GF-D8 (cell line): ENCODE measurements at places on chromosomes 13 and 19.

DNA sequence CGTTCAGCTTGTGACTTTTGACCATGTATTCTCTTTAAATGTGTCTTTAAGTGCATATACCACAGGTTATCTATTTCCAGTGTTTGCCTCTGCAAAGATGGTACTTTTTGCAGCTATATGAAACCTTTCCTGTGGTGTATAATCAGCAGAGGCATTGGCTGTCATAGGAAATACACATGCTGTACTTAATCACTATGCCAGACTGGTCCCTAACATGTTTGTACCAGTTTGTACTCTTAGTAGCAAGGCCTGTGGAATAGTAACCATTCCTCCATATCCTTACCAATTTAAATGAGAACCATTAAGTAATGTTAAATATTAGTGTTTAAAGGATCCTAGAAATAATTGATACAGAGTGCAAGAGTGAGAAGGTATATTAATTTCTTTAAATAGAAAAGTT lies 69.8 kb downstream of the CDK8 start:
- no peak for DNase-seq

DNA sequence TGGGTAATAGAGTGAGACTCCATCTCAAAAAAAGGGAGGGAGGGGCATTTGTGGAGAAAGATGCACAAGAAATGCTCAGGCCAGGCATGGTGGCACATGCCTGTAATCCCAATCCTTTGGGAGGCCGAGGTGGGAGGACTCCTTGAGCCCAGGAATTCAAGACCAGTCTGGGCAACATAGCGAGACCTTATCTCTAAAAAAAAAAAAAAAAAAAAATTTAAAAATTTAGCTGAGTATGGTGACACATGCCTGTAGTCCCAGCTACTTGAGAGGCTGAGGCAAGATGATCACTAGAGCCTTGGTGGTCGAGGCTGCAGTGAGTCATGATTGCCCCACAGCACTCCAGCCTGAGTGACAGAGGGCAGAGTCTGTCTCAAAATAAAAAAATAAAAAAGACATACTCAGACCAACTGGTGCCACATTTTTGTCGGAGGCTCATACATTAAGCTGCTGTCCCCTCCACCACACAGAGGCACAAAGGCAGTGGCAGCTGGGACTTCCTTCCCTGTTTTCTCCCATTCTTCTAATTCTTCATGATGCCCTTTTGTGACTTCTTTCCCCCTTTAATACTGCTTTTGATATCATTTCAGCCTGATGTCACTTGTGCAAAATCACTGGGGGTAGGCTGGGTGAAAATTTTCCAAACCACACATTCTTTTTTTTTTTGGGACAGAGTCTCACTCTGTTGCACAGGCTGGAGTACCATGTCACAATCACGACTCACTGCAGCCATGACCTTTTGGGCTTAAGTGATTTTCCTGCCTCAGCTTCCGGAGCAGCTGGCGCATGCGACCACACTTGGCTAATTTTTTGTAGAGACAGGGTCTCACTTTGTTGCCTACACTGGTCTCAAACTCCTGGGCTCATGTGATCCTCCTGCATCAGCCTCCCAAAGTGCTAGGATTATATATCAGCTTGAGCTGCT lies 26.8 kb upstream of the CXCL17 start:
- peak; percentile 47 for DNase-seq

- DNase-seq = no peak
Measured at GRCh38 chr13:24740014-24740890, 23.7 kb upstream of the RNF17 start.

DNA sequence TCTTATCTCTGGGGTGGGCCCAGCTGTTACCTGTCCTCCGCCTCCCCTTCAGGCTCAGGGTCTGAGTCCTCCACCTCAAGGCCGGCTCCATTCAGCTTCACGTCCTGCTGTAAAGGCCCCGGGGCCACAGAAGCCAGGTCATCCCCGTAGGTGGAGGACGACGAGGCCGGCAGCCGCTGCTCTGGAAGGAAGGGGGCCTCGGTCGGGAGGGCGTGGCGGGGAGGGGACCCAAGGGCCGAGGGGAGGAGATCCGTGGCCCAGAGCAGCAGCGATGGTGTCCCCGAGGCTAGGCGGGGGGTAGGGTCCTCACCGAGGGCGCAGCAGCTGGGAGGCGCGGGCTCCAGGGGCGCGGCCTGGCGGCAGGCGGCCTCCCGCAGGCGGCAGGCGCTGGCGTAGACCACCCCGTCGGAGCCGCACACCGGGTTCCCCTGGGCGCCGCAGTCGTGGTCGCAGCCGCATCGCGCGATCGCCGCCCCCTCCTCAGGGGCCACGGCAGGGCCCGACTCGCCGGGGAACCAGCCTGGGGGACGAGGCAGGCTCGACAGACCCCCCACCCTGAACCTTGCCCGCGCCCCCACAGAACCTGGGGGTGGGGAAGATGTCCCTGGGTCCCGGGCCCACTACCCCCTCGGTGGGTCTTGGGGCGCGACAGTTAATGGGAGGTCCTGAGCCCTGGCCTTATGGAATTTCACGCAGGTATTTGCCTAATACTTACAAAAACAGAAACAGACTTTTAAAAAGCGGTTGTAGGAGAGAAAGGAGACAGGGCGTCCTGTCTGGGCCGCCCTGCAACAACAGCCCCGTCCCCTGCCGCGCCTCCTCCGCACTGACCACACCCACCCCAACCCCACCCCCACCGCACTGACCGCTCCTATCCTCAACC lies 7.6 kb downstream of the F2RL3 start:
- no peak for DNase-seq

- DNase-seq = peak; percentile 52
Measured at GRCh38 chr13:77298426-77298825, 28.5 kb downstream of the MYCBP2 start.

- DNase-seq = peak; percentile 81
Measured at GRCh38 chr19:13839130-13839937, 37.6 kb upstream of the NANOS3 start.

- no peak for DNase-seq
Measured at GRCh38 chr13:41639237-41639904, 182.0 kb downstream of the RGCC start.

- DNase-seq = no peak
Measured at GRCh38 chr13:113621046-113621445, 36.5 kb downstream of the TFDP1 start.

DNA sequence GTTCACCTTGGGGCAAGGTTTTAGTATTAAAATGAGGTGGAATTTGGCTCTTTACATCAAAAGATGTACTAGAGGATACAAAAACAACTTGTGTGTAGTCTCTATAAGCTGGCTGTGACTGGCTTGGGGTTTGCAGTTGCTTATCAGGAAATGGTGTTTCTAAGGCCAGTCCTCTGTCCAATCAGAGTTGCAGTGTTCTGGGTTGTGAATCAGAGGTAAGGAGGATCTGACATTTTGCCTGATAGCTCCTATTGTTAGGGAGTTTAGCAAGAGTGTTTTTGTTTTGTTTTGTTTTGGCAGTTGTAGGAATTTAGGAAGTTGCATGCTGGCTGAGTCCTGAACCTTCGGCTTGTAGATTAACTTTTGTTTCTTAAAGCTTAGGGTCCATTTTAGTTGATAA lies 20.1 kb upstream of the ESD start:
- DNase-seq = no peak

- no peak for DNase-seq
Measured at GRCh38 chr13:26759907-26760831, at the start of gene GPR12. Gene GPR12, minus strand, starts transcription at chr13:26760786. Its CDS starts 959 bp downstream, at chr13:26759827.

DNA sequence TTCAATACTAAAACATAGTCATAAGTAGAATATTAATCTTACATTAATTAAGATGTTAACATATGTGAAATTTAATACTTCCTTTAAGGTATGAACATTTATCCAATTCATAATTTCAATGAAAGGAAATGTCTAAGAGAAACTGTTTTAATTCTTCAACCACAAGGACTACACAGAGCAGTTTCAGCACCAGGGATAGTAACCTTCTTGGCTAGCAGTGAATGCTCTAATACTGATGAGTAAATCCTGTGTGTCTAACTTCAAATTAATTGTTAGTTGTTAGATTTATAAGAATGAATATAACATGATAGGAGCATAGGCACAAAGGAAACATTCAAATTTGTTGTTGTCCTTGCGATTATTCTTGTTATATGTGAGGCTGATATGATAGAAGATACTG lies 15.6 kb upstream of the NBEA start:
- DNase-seq = no peak

DNA sequence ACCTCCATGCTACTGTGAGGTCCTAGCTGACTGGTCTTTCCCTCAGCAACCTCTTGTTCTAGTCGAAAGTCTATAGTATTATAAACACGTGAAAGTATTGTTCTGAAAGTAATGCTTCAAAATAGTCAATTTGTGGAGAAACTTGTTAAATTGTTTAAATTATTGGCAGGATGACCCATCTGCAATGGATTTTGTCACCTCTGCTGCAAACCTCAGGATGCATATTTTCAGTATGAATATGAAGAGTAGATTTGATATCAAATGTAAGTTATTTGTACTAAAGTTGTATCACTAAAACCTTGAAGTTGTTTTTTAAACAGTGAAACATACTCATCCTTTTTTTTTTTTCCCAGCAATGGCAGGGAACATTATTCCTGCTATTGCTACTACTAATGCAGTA lies 25.9 kb downstream of the UBA2 start:
- DNase-seq = no peak

DNA sequence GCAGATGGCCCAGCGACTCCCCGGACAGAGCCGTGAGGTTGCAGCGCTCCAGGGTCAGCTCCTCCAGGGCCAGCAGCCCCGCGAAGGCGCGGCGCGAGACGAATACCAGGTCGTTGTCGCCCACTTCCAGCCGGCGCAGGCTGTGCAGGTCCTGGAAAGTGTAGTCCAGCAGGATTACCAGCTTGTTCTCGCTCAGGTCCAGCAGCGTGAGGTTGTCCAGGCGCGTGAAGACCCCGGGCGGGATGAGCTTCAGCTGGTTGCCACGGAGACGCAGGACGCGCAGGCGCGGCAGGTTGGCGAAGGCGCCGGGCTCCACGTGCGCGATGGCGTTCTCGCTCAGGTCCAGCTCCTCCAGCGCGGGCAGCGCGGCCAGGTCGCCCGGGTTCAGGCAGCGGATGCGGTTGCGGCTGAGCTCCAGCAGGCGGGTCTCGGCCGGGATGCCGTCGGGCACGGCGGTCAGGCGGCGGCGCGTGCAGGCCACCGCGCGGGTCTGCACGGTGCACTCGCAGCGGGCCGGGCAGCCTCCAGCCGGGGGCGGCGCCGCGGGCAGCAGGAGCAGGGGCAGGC lies 9.3 kb upstream of the PEAK3 start:
- DNase-seq = no peak

DNA sequence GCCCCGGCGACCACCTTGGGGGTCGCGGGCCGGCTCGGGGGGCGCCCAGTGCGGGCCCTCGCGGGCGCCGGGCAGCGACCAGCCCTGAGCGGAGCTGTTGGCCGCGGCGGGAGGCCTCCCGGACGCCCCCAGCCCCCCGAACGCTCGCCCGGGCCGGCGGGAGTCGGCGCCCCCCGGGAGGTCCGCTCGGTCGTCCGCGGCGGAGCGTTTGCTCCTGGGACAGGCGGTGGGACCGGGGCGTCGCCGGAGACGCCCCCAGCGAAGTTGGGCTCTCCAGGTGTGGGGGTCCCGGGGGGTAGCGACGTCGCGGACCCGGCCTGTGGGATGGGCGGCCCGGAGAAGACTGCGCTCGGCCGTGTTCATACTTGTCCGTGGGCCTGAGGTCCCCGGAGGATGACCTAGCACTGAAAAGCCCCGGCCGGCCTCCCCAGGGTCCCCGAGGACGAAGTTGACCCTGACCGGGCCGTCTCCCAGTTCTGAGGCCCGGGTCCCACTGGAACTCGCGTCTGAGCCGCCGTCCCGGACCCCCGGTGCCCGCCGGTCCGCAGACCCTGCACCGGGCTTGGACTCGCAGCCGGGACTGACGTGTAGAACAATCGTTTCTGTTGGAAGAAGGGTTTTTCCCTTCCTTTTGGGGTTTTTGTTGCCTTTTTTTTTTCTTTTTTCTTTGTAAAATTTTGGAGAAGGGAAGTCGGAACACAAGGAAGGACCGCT lies 729 bp downstream of the STK11 start:
- DNase-seq = no peak

GRCh38 chr19:46697204-46697960 lies 19.5 kb downstream of the PRKD2 start:
- no peak for DNase-seq

DNA sequence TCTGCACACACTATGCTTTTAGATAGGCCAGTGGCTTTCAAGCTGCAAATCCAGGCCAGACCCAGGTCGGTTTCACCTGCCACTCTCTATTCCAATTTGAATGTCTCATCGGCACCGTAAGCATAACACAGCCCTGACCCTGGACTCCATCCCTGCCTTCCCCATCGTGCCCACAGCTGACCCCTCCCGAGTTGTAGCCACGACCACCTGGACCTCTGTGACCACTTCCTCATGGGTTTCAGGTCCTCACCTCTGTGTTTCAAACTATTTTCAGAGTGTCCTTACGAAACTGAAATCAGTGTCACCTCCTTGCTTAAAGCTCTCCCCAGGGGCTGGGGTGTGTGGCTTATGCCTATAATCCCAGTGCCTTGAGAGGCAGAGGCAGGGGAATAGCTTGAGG lies 9.0 kb upstream of the HSH2D start:
- no peak for DNase-seq
